Stimulated activated CD4-positive, alpha-beta T cell treated with anti-CD3 and anti-CD28 coated beads, Interleukin-2, amount 100 ng/mL, for 4 hours (primary cell): ENCODE measurements at places on chromosomes 7 and 10.

DNA sequence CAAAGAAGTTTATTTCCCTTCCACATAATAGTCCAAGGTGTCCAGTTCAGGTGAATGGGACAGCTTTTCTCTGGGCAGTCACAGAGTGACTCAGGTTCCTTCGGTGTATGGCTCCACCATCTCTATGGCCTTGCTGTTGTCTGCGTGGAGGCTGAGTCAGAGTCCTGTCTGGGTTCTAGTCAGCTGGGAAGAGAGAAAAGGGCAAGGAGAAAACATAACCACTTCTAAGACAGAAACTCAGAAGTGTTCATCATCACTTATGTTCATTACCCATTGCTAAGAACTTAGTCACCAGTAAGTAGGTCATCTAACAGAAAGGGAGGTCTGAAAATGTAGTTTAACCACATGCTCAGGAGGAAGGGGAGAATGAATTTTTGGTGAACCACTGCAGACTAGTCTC is 32.4 kb upstream of the CCDC7 start:
- no peak for DNase-seq

DNA sequence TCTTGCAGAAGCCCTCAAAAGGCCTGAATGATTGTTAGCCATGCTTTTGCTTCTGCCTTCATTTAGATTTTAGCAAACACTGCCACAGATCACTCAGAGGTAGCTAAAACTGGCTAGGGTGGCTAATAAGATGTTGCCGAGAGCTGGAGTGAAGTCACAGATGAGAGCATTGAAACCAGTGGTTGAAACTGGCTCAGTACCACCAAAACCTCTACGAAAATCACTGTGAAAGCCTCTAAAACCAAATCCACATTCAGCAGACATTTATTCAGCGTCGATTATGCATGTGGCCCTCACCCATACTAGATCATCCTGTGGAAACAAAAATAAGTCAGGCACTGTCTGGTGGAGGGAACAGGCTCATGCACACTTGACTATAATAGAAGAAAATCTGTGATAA is 50.8 kb downstream of the PIK3CG start:
- DNase-seq: no peak

DNA sequence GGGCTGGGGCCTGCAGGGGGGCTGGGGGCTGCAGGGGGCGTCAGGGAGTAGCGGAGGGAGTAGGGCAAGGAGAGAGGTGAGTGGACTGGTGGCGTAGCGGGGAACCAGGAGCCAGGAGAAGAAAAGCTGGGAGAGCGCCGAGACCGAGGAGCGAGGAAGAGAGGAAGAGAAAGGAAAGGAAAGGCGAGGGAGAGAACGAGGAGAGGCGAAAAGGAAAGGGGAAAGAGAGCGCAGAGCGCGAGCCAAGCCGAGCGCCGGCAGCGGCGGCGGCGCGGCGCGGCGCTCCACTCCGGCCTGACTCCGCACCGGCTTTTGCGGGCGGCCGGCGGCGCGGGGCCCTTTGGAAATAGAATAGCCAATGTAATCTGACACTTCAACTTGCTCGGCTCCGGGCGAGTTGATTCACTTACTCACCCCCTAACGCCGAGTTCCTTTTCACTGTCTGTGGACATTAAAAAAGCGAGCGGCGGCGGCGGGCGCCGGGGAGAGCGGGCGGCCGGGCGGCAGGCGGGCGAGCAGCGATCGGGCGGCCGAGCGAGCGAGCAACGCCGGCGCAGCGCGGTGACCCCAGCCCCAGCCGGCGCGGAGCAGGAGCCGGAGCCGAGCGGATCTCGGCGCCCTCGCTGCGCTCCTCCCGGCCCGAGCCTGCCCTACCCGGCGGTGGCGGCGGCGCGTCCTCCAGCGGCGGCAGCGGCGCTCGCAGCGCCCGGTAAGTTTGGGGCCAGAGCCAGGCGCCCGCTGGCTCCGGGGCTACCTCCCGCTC is at the start of gene ZMIZ1:
Gene ZMIZ1, plus strand, starts transcription at position 405 of the 763 bp plus-strand sequence. CDS start 132,667 bp downstream, outside the sequence.
- peak; percentile 66 for DNase-seq

DNA sequence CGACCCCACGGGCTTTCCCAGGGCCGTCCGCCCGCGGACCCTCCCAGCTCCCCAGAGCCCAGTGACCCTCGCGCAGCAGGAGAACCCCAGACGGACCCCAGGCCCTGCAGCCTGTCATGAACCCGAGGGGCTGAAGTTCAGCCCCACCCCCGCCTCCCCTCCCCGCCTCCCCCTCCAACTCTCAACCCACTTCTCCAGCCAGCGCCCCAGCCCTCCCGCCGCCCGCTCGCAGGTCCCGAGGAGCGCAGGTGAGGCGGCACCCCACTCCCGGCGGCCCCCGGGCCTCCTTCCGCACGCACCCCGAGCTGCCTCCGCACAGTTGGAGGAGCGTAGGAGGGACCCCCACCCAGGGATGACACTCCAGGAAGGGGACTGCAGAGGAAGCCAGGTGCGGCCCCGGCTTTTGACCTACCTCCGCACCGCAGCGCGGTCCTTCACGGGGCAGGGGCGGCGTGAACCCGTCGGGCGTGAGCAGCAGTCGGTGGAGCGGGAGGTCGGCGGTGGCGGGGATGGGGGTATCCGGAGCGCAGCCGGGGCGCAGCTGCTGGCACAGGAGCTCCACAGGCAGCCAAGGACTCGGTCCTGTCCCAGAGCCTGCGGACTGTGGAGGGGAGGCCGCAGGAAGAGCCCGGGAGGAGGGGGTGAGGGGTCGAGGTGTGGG is at the start of gene TMEM176A:
Gene TMEM176A, plus strand, starts transcription at position 189 of the 661 bp plus-strand sequence. CDS start 782 bp downstream, outside the sequence.
- peak; percentile 9 for DNase-seq

- peak; percentile 77 for DNase-seq
These were observed 9.2 kb downstream of the ITPRIP start for GRCh38 chr10:104328896-104329710.

- DNase-seq: no peak
These were observed 57.4 kb upstream of the AGR3 start for GRCh38 chr7:16939161-16939560.

GRCh38 chr7:90266808-90267207 is 21.8 kb downstream of the CFAP69 start:
- no peak for DNase-seq

DNA sequence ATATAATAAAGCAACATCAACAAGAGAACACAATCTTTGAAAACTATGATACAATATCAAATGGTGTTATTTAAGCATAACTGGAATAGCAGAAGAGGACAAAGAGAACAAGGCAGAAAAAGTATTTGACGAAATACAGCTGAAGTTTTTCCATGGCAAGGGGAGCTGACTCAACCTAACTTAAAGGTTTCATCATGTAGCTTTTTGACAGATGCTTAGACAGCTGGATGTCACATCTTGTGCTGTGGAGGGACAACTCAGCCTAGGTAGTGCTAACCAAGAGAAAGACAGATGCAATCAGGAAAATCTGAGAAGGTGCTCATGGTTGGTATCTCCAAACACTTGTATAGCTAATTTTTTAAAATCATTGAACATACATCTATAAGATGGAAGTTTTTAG is 208.2 kb downstream of the TFEC start:
- DNase-seq: no peak

DNA sequence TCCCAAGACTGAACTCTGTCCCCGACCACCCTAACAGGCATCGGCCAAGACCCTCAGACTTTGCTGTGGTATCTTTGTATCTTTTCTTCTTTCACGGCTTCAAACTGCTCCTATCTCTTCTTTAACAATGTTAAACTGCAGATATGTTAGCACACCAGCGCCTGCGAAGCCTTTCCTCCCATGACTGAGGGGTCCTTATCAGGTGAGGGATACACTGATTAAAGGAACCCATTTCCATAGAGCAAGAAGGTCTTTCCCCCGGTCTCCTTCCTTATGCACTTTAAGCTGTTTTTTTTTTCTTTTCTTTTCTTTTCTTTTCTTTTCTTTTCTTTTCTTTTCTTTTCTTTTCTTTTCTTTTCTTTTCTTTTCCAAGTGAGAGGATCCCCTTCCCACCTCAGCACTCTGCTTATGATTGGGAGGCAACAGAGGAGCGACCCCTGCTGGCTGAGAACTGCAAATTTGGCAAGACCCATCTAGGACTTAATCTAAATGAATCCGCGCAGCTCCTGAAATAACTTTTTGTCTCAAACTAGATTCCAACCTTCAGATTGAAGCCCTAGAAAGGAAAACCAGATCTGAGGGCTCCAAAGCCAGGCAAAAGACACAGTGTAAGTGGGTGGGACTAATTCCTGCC is 109.9 kb downstream of the ITGB8 start:
- no peak for DNase-seq

- DNase-seq: no peak
These were observed 57.9 kb upstream of the TMEM72 start for GRCh38 chr10:44853148-44853734.

- DNase-seq: no peak
These were observed at the start of gene CACNB2 for GRCh38 chr10:18140149-18140956. TSS of gene CACNB2 (plus strand) at chr10:18140424.

GRCh38 chr7:15239801-15240200 is 322.0 kb downstream of the AGMO start:
- no peak for DNase-seq

DNA sequence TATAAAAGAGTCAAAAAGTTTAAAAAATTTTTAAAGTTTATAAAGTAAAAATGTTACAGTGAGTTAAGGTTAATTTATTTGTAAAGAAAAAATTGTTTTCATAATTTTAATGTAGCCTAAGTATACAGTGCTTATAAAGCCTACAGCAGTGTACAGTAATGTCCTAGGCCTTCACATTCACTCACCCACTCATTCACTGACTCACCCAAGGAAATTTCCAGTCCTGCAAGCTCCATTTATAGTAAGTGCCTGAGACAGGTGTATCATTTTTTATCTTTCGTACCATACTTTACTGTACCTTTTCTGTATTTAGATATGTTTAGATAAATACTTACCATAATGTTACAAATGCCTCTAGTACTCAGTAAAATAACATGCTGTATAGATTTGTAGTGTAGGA is 269.7 kb upstream of the PHF14 start:
- DNase-seq: no peak

DNA sequence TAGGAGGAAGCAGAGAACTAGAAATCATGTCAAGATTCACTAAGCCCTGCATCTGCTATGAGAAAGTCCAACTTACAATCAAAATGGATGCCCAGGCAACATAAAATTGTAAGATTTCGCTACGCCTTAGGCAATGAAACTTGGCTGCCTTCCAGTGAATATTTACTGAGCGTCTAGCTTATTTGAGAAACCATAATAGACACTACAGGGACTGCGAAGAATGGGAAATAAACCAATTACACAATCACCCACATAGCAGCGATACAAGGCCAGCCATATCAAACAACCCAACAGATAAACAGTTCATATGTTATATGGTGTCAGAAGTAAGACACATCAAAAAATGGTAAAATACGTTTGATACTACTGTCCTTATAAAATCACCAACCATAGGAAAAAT is 545.0 kb upstream of the C7orf33 start:
- DNase-seq: no peak

DNA sequence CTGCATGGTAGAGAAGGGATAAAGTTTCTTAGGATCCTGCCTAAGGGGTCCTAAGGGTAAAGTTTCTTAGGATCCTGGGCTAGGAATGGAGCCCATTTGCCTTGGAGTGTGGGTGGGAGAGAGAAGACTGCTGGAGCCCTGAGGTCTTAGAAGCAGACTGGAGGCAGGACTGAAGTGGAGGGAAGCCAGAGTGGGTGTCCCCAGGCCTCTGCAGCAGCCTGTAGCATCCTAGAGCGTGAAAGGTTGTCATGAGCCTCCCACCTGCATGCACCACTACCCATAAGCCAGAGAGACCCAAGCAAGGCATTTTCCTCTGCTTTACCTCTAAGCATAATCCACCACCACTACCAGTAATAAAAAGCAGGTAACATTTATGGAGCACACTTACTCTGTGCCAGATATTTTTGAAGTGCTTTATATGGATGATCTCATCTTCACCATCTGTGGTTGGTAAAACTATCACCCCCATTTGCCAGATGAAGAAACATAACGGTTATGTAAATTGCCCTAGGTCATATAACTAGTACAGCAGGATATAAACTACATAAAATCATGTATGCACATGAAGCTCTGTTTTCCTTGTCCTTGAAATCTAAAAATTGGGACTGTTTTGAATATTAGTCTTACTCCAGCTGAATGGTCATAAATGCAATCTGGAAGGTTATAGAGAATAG is 103.5 kb upstream of the CCDC6 start:
- DNase-seq: no peak

- DNase-seq: no peak
These were observed 243.2 kb downstream of the ELMO1 start for GRCh38 chr7:37205451-37205850.

- DNase-seq: no peak
These were observed 48.5 kb downstream of the ANLN start for GRCh38 chr7:36438211-36438610.

GRCh38 chr10:110410329-110411046 is 87.2 kb upstream of the DUSP5 start:
- no peak for DNase-seq

DNA sequence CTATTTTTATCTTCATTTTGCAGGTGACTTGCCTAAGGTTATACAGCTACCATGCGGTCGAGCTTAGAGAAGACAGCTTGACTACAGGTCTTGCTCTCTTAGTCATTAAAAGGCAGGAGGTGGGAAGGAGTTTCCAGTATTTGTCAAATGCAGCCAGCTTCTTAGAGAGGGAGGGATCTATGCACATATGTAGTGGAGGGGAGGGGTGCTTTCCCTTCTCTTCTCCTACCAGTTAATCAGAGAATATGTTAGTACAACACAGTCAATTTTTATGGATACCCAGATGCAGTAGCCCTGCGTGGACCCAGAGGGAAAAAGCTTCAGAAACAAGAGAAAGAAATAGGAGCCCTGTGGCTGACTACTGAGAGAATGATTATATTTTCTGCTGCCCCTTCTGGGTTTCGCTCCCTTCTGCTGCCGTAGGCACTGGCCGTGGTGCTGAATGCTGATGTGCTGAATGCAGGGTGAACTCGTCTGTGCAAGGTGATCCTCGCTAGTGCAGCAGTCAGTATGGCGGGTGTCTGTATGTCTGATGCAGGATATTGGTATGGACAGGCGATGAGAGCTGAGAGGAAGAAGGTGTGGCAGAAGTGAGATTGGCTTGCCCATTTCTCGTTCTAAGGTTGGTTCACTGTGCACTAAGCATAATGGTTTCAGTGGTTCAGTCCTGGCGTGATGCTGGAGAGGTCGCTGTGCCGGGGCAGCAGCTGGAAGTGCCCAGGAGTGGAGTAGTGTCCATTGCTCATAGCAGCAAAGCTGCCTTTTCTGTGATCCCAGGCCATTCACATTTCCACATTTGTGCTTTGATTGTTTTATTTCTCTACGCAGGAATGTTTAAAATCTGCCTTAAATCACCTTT is 189.2 kb upstream of the PODXL start:
- DNase-seq: no peak

DNA sequence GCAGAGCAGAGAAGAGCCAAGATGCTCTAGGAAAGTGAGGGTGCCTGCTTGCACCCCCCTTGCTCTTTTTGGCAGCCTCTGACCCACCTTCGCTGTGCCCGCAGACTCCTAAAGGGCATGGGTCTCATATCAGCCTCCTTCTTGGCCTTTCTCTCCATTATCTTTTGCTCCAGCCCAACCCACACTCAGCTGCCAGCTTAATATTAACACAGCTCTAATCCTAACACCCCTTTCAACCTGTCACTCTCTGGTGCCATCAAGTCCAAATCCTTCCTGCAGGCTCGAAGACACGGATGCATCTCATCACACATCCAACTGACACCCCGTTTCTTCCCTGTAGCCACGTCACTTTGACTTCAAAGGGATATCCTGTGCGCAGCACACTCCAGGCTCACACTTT is 171.6 kb upstream of the AUTS2 start:
- DNase-seq: no peak

GRCh38 chr10:1378473-1378872 is 322.3 kb downstream of the WDR37 start:
- no peak for DNase-seq

- no peak for DNase-seq
These were observed 1.1 kb upstream of the VIM start for GRCh38 chr10:17226891-17227303.

- no peak for DNase-seq
These were observed 328.7 kb downstream of the TCERG1L start for GRCh38 chr10:130982802-130983201.

- DNase-seq: no peak
These were observed 2.2 kb upstream of the DLX5 start for GRCh38 chr7:97026715-97027426.
